CD4-positive, alpha-beta memory T cell (primary cell): ENCODE measurements at places on chromosomes 3 and 15. TPM values are rescaled to one million over a fixed set of nuclear protein-coding genes. Genes with fewer than 3 reads are reported as not detected.

GRCh38 chr3:28022916-28023315 is 218.5 kb upstream of the CMC1 start:
- H3K27me3 ChIP-seq, result no peaks in the 10 kb centered on the region
- H3K27ac ChIP-seq, result no peak overlapping the region
- DNase-seq, result no peak
- no peaks in the 10 kb centered on the region for H3K4me1 ChIP-seq
- no peak overlapping the region for H3K4me3 ChIP-seq

- peak overlapping the region; percentile 93 for H3K27ac ChIP-seq
- H3K4me1 ChIP-seq, result peaks cover 50% of the 10 kb centered on the region
- H3K4me3 ChIP-seq, result peak overlapping the region; percentile 87
- peaks cover 10% of the 10 kb centered on the region for H3K36me3 ChIP-seq
These were observed 631 bp downstream of the UBR1 start for GRCh38 chr15:43105077-43105736.

DNA sequence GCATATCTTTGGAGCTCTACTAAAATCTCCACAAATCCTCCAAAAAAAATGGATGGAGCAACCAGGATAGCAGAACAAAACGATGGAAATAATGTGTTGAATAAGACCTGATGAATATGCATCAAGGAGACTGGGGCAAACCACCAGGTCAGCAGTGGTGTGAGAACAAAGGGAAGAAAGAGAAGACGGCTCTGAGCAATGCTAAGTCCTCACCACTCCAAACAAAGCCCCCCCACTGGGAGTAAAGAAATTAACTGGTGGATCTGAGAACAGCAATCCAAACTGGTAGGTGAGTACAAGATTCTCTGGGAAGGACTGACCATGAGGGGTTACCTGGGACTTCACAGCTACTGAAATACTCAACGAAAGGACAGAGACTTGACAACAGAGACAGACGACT is 977.3 kb downstream of the TBL1XR1 start:
- no peak overlapping the region for H3K27ac ChIP-seq
- no peak overlapping the region for H3K4me3 ChIP-seq
- no peaks in the 10 kb centered on the region for H3K36me3 ChIP-seq
- no peak for DNase-seq
- H3K27me3 ChIP-seq, result no peaks in the 10 kb centered on the region

DNA sequence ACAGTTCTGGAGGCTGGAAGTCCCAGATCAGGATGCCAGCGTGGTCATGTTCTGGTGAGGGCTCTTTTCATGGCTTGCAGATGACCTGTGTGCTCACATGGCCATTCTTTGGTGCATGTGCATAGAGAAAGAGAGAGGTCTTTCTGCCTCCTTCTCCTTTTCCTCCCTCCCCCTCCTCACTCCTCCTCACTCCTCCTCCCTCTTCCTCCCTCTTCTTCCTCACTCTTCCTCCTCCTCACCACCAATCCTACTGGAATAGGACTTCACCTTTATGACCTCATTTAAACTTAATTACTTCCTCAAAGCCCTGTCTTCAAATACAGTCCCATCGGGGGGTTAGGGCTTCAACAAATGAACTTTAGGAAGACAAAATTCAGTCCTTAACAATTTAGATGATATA is 23.8 kb downstream of the ZNF654 start:
- no peak for DNase-seq
- H3K27ac ChIP-seq, result no peak overlapping the region
- peaks cover 7% of the 10 kb centered on the region for H3K36me3 ChIP-seq
- peaks cover 24% of the 10 kb centered on the region for H3K4me1 ChIP-seq
- H3K4me3 ChIP-seq, result no peak overlapping the region
- H3K27me3 ChIP-seq, result no peaks in the 10 kb centered on the region

DNA sequence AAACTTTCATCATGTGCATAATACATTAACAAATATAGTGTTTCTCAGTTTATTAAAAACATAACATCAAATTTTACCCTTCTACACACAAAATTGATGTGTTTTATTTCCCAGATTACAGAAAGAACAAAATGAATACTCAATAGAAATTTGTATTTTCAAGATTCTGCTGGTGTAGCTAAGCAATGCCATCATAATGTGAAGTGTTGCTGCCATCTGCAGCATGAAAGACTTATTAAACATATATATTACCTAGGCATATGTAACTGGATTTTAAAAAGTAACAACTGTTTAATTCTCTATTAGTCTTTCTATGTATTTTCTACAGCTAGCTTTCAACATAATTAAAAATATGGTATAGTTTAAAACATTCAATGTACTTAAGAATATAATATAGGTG is 27.5 kb downstream of the PLSCR5 start:
- no peaks in the 10 kb centered on the region for H3K27me3 ChIP-seq
- H3K4me3 ChIP-seq, result no peak overlapping the region
- H3K4me1 ChIP-seq, result no peaks in the 10 kb centered on the region
- no peaks in the 10 kb centered on the region for H3K36me3 ChIP-seq
- no peak overlapping the region for H3K27ac ChIP-seq

GRCh38 chr15:68145706-68146105 is 59.4 kb downstream of the CALML4 start:
- H3K4me1 ChIP-seq, result no peaks in the 10 kb centered on the region
- no peak overlapping the region for H3K27ac ChIP-seq
- H3K4me3 ChIP-seq, result no peak overlapping the region
- DNase-seq, result no peak

GRCh38 chr3:122271246-122271898 is 53.7 kb upstream of the CSTA start:
- H3K27ac ChIP-seq, result no peak overlapping the region
- H3K36me3 ChIP-seq, result no peaks in the 10 kb centered on the region
- H3K4me1 ChIP-seq, result peaks cover 37% of the 10 kb centered on the region
- peak; percentile 61 for DNase-seq
- H3K4me3 ChIP-seq, result no peak overlapping the region

DNA sequence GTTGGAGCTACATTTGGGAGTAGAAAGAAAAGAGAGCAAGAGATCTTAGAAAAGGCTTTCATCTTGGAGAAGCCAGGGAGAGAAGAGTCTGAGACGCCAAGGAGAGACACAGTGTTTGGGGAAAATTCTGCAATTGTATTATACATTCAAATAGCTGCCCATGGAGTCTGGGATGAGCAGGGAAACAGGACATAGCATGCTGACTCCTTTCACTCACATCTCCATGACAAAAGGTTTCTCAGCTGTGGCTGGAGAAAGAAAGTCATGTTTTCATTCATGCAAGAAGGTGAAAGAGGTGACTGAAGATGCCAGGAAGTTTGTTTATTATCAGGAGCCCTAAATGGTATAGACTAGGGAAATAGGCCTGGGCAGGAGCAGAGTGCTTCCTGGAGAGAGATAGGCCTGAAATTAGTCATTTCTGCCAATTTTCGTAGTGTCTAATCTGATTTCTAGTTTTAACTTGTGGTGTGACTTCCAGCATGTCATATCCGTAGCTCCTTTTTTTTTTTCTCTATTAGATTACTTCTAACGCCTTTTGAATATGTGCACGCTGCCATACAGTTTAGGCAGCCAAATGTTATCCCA is 34.1 kb downstream of the ACP3 start:
- no peak for DNase-seq
- no peaks in the 10 kb centered on the region for H3K4me1 ChIP-seq
- no peaks in the 10 kb centered on the region for H3K27me3 ChIP-seq
- no peaks in the 10 kb centered on the region for H3K36me3 ChIP-seq
- no peak overlapping the region for H3K4me3 ChIP-seq

DUOX1 gene
- 0.19 TPM for total RNA-seq

MRPL3 gene
- 45.8 TPM for total RNA-seq

DCLK3 gene
- not detected for total RNA-seq

MAP6D1 gene
- total RNA-seq, result 3.1 TPM

WHAMM gene
- 33.5 TPM for total RNA-seq
